ENCODE measurements at places on chromosomes 12 and 14. TPM values are rescaled to one million over a fixed set of nuclear protein-coding genes. Genes with fewer than 3 reads are reported as not detected.

Gene C14orf132
- total RNA-seq: 2.8 TPM

Gene P2RX2
- 0.17 TPM for total RNA-seq

Gene CACNA1C
- 0.14 TPM for total RNA-seq

Gene LTB4R
- 3.6 TPM for total RNA-seq

Gene NRL
- 0.88 TPM for total RNA-seq

Gene SH2B3
- 93.6 TPM for total RNA-seq

All from dermis blood vessel endothelial cell (primary cell).